ENCODE measurements at places on chromosomes 1 and 21. TPM values are rescaled to one million over a fixed set of nuclear protein-coding genes. Genes with fewer than 3 reads are reported as not detected.

Gene ADAM30
- total RNA-seq, result 0.03 TPM

Gene YARS1
- 139 TPM for total RNA-seq

Gene NPR1
- 1.0 TPM for total RNA-seq

Gene OR2L3
- total RNA-seq, result not detected

Gene C1orf35
- total RNA-seq, result 4.3 TPM

Gene SFN
- total RNA-seq, result 0.20 TPM

Gene MX2
- 3.3 TPM for total RNA-seq

Gene CRYAA
- total RNA-seq, result not detected

Gene ZNF648
- not detected for total RNA-seq

Measured in smooth muscle cell of the pulmonary artery (primary cell).